Common myeloid progenitor, CD34-positive (primary cell): ENCODE measurements at places on chromosomes 7 and 10.

DNA sequence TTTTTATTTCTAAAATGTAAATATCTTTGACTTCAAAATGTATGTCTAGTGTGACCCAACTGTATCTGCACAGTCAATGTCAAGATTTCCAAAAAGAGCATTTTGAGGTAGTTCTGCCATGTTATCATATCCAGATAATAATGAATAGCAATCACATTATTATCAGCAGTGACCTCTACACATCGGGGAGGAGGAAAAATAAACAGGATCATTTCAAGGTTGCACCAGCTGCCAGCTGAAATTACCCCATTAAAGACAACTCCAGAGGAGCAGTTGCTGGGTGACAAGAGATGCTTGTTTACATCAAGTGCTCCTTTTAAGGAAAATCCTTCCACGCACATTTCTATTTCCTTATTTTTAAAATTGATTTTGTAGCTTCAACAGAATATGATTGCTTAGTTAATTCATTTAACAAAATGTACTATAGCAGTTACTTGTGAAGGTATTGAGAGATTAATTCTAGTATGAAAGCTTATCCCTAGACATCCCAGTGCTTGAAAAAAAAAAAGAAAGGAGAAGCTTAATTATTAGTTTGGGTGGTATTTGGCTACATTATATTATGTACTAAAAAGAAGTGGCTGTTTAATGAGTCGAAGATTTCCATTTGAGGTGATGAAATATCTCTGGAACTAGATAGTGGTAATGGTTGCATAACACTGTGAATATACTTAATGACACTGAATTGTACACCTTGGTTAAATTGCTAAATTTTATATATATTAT is 19.3 kb upstream of the SLC35G1 start:
- DNase-seq, result no peak

DNA sequence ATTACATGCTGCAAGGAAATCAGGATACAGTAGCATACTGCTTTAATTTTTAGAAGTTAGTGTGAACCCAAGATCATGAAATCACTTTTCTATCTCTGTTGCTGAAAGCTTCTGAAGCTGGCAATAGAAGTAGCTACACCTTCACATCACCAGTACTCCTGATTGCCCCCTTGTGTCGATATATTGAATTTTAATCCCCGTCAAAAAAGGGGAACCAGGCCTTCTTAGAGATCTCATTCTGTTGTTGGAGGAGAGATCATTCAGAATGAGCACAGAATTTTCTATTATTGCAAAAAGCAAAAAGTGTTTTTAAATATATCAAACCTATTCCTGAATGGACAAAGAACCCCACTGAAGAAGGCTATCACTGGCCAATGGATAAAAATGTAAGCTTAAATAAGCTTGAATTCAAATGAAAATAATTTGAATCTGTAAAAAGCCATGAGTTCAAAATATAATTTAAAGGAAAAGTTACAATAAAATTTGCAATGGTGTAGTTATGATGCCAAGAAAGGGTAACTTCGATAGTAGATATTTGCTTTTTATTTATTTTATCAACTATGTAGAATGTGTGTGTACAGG is 39.7 kb upstream of the TEX47 start:
- peak; percentile 44 for DNase-seq

DNA sequence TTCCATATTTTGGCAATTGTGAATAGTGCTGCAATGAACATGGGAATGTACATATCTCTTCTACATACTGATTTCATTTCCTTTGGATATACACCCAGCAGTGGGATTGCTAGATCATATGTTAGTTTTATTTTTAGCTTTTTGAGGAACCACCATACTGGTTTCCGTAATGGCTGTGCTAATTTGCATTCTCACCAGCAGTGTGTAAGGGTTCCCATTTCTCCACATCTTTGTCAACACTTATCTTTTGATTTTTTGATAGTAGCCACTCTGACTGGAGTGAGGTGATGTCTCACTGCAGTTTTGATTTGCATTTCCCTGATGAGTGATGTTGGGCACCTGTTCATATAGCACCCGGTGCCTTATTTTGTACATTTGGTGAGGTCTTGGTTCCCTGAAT is 519.6 kb downstream of the REEP3 start:
- no peak for DNase-seq

DNA sequence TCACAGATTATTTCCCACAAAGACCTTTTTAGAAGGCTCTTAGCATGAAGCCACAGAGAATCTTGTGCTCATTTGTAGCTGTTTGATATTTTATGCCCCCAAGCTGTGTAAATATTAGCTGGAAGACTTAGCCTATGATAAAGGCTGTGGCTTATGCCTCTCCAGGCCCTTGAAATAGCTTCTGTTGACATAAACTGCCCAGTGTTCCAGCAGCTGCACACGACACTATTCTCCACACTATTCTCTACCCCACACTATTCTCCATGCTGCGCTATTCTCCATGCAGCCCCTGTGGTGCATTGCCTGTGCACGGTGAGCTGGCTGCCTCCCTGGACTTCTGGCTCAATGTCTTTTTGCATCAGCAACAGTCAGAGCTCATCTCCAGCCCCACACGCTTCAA is 13.1 kb downstream of the DDC start:
- no peak for DNase-seq

- DNase-seq, result no peak
Observed at GRCh38 chr7:25206765-25207164, 21.5 kb downstream of the NPVF start.

DNA sequence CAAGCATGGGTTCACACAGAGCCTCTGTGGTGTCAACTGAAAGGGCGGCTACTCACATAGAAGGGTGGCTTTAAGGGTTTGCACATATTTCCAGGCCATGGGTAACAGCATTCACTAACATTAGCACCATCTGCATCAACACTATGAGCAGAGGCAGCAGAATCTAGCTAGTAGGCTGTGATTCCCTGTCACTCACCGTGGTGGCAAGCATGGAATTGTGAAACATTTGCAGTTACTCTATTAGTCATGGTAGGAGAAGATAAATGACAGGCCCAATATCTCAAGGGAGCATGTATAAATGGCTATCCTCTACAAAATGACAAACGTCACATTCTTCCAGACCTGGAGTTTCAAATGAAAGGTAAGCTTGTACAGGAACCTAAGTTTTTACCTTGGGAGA is 32.2 kb upstream of the CUBN start:
- DNase-seq, result no peak

GRCh38 chr10:131243076-131243475 is 68.4 kb downstream of the TCERG1L start:
- DNase-seq, result no peak

GRCh38 chr7:87552351-87552900 is 48.3 kb downstream of the ABCB1 start:
- no peak for DNase-seq

DNA sequence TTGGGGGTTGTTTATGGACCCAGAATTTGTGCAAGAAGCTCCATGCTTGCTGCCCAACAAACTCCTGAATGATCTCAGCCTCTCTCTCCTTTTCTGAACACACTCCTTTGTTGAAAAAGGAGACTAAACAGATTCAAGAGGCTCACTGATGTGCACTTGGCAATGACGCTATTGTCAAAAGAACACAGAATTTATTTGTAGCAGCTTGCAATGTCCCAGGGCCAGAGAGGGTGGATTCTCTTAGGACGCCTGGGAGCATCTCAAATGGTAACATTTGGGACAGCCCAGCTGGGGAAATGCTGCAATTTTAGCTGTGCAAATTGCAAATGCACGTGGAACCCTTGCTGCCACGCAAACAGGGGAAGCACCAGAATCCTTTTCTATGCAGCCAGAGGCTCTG is 79.9 kb downstream of the GPR26 start:
- DNase-seq, result no peak

GRCh38 chr7:37493123-37493522 is 44.5 kb upstream of the ELMO1 start:
- DNase-seq, result no peak

DNA sequence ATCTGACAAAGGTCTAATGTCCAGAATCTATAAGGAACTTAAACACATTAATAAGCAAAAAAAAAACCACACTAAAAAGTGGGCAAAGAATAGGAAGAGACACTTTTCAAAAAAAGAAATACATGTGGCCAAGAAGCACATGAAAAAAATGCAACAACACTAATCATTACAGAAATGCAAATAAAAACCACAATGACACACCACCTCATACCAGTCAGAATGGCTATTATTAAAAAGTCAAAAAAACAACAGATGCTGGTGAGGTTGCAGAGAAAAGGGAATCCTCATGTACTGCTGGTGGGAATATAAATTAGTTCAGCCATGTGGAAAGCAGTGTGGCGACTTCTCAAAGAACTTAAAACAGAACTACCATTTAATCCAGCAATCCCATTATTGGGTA is 119.0 kb downstream of the LMBR1 start:
- no peak for DNase-seq

- peak; percentile 74 for DNase-seq
Observed at GRCh38 chr10:96334616-96335526, 23.9 kb downstream of the OPALIN start.

DNA sequence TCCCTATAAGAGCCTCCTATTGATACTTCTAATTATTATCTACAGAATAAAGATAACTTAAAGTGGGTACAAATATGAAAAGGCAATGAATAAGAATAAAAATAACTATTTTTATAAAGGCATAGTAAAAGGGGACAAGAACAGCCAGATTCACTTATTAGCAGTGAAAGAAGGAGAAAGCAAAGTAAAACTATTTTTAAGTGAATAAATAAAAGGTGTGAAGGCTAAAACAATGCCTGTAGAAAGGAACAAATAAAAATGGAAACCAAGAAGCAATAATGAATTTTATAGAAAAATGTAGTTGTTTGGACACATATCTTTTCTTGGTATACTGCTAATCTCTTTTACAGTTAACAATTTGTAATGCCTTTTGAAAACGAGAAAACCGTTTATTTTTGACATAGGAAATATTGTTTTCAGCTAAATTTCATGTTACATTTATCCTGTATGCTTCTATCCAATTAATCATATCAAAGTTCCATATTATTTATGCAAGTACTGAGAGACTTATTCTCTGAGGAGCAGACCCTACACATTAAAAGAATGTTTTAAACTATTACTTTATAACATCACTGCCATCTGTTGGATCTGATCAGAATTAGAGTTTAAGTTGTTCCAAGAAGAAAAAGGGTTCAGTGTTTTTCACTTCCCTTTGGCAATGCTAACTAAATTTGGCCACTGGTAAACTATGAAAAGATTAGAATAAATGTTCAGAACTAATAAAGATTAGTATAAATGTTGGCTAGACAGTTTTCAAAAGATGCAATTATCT is 59.1 kb downstream of the ARMC3 start:
- DNase-seq, result peak; percentile 32

GRCh38 chr7:78543976-78544375 is 745.4 kb downstream of the PHTF2 start:
- no peak for DNase-seq

GRCh38 chr10:96034625-96035024 is 8.8 kb upstream of the CCNJ start:
- no peak for DNase-seq

DNA sequence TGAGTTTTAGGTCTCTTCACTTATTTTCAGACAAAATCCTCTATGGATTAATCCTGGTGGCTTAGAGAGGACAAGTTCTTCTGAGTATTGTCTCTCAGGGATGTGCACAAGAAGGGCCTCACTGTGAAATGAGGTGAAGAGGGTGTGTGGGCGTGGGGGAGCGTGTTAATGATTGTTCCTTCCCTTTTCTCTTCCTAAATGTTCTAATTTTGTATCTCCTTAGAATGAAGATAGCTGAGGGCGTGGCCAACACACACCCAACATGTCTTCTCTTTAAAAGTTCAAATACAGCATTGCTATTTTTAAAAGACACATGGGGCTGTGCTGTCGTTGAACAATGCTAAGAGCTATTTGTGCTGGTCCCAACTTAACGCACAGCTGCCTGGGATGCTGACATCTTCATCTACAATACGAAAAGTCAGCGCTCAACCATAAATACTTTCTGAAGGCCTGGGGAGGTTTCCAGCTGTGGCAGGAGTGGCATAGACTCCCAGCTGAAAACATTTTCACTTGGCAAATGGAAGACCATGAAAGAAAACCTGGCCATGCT is 135.9 kb downstream of the JCAD start:
- DNase-seq, result no peak

DNA sequence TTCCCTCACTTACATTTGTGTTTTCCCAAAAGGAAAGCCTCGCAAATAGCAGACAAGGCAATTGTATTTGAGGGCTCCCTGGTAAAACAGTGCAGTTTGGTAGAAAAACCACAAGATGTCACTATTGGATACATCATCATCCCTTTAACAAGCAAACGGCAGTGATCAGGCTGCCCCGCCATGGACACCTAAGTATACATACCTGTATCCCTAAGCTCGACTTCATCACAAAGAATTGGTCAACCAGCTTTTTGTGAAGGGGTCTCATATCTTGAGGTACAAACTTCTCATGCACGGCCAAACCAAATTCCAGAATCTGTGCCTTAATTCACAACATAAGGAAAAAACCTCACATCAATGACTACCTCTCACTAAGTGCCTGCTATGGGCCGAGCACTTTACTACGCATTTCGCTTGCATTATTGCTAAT is 179.5 kb upstream of the IMMP2L start:
- peak; percentile 70 for DNase-seq

- DNase-seq, result no peak
Observed at GRCh38 chr10:11499425-11500071, 111.9 kb downstream of the USP6NL start.

GRCh38 chr7:153641199-153641598 is 411.0 kb upstream of the DPP6 start:
- DNase-seq, result no peak

DNA sequence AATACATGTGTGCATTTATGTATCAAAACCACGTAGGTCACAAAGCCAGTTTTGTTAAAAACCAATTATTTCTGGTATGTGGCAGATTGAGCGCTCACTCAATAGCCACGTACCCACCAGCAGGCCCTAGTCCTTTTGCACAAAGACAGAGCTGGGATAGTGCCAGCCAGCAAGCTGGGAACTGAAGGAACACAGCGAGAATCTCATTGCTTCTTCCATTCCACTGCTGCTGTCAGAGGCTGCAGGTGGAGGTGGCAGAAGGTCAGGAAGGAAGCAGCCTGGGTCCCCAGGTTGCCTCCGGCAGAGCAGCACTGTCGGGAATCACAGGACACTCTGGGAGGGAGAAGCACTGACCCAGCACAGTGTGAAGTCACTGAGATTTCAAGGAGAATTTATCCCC is 385.5 kb upstream of the PFKP start:
- no peak for DNase-seq

DNA sequence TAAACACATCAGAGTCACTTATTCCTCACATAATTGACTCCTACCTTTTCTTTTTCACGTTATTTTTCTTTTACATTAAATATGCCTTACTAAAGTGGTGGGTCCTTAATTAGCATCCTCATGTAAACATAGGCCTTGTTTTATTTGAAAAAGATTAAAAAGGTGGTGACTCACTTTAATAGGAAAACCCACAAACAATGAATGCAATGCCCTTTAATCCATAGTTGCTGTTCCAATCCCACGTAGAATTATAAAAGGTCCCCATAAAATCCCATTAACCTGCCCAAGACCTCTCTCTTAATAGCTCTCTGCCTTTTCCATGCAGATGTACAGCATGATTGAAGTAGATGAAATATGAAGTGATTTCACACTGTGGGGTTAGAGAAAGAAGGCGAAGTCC is 32.2 kb downstream of the SLC16A12 start:
- DNase-seq, result no peak
